ENCODE measurements at places on chromosomes 5 and 9.
A peak's percentile ranks its signal among the peaks of the same experiment; 100 is the strongest.

- DNase-seq = no peak
Measured at GRCh38 chr5:150266871-150267291, 22.7 kb downstream of the CAMK2A start.

- no peak for DNase-seq
Measured at GRCh38 chr5:143819716-143820115, 7.8 kb downstream of the HMHB1 start.

GRCh38 chr5:119019501-119019900 is 31.2 kb upstream of the DTWD2 start:
- DNase-seq = no peak

DNA sequence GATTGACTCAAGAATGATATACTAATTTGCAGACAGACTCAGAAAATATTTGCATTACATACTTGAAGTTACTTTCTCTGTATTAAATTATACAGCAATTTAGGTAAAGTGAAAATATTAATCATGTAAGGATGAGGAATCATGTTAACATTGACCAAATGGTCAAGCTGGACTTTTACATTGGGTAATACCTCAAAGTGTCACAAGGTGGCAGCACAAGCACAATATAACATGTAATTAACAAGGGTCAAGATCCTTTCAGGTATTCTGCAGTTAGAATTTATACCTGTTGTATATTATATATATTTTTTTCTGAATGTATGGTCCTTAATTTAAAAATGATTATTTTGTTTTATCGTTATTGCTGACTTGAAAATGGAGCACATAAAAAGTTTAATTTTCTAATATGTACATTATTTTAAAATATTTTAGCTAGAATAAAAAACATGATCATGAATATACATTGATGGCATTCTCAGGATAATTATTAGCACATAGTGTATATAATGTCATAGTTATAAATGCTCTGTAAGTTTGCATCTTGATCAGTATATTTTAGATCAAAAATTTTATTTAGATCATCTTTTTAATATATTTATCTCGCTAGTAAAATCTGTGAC is 8.6 kb downstream of the HAPLN1 start:
- DNase-seq = no peak

GRCh38 chr9:136544548-136544963 is 1.3 kb downstream of the NOTCH1 start:
- peak; percentile 26 for DNase-seq

DNA sequence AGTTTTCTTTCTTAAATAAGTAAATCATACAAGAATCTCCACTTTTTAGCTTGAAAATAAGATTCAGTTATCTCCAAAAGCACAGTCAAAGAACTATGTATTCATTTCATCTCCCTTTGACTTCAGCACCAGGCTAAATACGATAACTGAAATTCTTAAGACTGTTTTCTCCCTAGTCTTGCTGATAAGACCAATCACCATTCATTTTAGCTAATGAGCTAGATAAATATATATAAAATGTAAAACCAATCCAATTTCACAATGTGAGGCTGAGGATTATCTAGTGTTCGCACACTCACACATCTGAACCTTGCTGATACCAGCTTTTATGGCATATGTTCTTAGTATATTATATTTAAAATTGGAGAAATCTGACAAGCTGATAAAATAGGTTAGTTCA is 17.3 kb upstream of the ZNF622 start:
- DNase-seq = no peak

DNA sequence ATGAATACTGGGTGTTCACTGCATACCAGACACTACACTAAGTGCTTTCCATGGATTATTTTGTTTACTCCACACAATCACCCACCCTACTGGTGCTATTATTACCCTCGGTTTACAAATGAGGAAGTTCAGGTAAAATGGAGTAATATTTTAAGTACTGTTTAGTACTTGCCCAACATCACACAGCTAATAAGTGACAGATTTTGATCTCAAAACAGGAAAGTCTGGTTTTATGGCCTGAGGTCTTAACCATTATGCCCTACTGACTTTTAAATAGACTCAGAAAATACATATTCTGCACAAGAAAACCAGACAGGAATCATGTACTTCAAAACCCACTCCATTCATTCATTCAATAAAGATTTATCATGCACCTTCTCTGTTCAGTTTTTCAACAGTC is 431.0 kb upstream of the TLE4 start:
- no peak for DNase-seq

DNA sequence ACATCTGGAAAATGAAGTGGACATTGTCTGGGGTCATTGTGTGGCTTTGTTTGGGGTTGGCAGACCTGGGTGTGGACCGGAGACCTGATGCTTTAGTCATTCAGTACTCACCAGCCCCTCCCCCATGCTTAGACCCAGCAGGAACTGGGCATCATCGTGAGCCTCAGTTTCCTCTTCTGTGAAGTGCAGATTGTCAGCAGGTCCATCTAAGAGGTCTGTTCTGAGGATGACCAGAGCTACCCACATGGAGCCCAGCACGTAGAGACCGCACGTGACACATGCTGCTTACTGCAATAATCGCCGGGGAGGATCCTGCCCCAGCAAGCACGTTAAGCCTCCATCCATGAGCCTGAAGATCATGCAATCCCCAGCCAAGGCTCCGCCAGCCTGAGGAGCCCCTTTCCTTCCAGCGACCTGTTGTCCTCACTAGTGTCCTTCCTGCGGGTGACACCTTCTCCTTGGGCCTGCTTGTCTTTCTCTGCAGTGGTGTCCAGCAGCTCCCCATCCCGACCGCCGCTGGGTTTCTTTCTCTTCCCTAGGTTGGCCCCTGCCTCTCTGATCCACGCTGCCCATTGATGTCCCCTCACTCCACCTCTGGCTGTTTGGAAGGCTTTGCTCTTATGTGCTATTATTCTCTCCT is 26.7 kb upstream of the IRX4 start:
- DNase-seq = no peak

- no peak for DNase-seq
Measured at GRCh38 chr9:78707080-78707479, 410.2 kb downstream of the PSAT1 start.

GRCh38 chr9:38689678-38690077 is 30.3 kb downstream of the FAM240B start:
- DNase-seq = no peak

DNA sequence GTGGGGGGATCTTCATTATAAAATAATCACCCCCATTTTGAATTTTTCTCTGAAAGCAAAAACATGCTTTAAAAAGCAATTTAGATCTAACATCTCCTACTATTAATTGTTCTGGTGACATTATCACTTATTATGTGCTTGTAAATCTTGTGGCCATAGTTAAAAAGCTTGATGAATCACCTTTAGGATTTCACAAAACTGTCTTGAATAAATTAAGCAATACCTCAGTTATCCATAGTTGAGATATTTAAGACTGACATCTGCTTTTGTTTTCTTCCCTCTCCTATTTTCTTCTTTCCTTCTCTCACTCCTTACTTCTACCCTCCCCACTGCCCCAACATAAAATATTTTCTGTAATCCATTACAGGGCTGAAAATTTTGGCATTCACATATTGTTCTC is 84.8 kb downstream of the SLC1A3 start:
- DNase-seq = no peak

- DNase-seq = no peak
Measured at GRCh38 chr9:10917001-10917400, 304.2 kb upstream of the PTPRD start.

DNA sequence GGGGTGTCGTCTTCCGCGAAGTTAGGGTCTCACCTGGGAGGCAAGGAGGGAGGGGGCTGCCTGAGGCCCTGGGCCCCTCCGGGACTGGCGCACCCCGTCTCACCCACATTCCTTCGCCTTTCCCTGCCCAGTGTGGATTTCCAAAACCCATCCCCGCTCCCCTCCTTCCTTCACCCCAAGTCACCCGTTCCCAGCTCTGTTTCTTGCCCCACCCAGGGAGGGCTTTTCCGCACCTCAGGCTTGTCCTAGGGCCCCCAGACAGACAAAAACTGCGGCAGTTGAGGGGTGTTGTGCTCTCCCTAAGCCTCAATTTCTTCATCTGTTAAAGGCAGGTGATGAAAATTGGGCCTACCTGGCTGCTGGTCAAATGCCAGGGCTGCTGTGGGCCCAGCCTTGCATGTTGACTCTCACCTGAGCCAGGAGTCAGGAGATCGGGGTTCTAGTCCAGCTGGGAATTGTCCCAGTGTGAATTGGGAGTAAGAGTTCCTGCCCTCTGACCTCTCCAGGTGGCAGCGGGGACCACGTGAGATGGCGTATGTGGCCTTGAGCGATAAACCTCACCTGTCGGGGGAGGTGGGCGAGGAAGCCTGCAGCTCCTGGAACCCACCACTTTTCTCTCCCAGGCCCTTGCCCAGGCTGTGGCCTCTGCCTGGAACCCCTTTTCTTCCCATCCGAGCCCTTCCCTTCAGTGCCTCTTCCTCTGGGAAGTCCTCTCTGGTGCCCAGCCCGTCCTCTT is 143.4 kb upstream of the IER5L start:
- no peak for DNase-seq

DNA sequence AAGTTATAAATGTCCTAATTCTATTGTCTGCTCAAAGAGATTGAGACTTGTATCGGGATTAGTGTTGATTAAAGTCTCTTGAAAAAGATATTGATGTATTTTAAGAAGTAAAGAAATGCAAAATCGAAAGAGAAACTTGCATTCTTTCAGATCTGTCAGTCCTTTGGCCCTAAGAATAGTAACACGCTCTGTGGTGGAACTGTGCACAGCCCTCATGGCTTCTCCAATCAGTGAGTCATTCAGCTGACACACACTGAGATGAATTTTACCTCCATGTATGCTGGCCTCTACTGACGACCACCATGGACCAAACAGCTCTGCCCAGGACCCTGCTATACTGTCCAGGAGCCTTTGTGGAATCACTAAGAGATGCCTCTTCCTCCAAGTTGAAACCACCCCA is 232.4 kb downstream of the ESM1 start:
- no peak for DNase-seq

DNA sequence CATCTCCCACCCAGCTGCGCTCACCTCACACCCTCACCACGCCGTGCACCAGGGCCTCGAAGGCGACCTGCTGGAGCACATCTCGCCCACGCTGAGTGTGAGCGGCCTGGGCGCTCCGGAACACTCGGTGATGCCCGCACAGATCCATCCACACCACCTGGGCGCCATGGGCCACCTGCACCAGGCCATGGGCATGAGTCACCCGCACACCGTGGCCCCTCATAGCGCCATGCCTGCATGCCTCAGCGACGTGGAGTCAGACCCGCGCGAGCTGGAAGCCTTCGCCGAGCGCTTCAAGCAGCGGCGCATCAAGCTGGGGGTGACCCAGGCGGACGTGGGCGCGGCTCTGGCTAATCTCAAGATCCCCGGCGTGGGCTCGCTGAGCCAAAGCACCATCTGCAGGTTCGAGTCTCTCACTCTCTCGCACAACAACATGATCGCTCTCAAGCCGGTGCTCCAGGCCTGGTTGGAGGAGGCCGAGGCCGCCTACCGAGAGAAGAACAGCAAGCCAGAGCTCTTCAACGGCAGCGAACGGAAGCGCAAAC is 1.1 kb downstream of the POU4F3 start:
- no peak for DNase-seq

DNA sequence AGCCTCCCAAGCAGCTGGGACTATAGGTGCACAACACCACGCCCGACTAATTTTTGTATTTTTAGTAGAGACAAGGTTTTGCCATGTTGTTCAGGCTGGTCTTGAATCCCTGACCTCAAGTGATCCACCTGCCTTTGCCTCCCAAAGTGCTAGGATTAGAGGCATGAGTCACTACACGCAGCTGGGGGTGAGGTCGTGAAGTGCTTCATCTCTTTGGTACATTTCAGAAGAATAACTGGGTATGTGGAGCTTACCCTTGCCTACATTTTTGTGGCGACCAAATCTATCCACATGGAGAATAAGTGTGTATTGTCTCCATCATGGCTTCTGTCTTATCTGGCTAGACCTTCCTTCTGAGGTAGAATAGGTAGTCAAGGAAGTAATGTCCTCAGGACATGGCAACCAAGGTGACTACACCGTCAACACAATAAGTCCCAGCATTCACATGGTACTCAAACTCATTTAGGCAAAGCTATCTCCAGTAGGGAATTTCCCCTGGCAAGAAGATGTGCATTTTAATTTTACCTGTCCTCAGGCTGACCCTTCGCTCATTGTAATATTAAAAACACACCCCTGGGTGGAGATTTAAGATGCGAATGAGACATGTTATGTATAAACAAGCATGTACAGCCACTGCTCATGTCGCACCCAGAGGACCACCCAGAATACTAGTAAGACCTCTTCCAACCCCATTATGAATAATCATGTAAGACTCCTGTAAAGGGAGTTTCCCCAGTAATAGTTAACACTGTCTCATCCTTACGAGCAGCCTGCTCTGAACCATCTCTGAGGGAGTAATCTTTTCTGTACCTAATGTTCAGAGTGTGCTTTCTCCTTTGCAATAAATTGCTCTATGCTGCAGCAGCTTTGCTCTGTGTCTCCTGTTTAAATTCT is 1173.2 kb downstream of the TAF11L14 start:
- DNase-seq = no peak

DNA sequence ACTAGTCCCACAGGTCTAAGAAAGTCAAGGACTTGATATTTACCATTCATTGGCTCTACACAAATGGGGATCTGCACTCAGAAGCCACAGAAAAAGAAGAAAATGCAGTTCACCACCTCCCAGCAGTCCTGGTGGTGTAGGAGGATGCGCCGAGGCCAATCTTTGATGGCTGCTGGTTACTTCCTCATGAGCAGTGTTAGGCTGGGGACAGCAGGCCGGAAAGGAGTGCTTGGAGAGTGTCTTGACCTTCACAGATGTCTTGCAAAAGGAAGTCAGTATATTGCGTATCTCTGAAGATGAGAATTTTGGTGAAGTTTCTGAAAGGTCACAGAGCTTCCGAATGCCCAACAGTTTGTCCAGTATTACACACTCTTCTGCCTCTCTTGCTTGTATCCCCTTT is 597.0 kb downstream of the EBF1 start:
- DNase-seq = no peak

DNA sequence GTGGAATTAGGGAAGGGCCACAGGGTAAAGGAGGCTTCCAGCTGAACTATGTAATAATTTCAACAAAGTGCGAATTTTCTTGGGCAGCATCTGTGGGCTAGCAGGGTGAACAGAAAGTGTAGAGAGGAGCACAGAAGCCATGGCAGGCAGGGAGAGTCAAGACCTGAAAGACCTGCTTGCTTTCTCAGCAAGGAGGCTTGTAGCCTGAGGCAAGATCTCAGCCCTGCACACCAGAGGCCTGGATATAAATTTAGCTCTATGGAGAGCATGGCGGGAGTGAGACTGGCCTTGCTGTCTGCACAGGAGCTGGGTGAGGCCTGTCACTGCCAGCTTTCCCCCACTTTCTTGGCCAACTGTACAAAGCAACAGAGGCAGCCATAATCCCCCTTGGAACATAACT is 32.1 kb upstream of the SH3TC2 start:
- DNase-seq = no peak

GRCh38 chr9:130427326-130427725 is 17.4 kb upstream of the ASS1 start:
- no peak for DNase-seq

Measured in stimulated activated CD4-positive, alpha-beta T cell treated with anti-CD3 and anti-CD28 coated beads, TNF-alpha, amount 100 ng/mL, for 48 hours (primary cell).